ENCODE measurements at places on chromosomes 13 and 19.

DNA sequence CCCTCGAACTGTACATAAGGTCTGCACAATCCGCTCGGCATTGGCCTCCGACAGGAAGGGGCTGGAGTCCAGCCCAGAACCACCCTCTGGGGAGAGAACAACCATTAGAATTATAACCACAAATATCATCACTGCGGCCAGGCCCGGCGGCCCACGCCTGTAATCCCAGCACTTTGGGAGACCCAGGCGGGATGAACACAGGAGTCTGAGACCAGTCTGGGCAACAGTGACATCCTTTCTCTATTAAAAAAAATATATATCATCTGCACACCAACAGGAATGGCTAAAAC is 11.4 kb downstream of the COQ8B start:
- DNase-seq = no peak

- no peak for DNase-seq
Measured at GRCh38 chr19:3576696-3577443, 4.1 kb downstream of the HMG20B start.

- peak; percentile 49 for DNase-seq
Measured at GRCh38 chr13:30978981-30979956, 46.8 kb downstream of the TEX26 start.

DNA sequence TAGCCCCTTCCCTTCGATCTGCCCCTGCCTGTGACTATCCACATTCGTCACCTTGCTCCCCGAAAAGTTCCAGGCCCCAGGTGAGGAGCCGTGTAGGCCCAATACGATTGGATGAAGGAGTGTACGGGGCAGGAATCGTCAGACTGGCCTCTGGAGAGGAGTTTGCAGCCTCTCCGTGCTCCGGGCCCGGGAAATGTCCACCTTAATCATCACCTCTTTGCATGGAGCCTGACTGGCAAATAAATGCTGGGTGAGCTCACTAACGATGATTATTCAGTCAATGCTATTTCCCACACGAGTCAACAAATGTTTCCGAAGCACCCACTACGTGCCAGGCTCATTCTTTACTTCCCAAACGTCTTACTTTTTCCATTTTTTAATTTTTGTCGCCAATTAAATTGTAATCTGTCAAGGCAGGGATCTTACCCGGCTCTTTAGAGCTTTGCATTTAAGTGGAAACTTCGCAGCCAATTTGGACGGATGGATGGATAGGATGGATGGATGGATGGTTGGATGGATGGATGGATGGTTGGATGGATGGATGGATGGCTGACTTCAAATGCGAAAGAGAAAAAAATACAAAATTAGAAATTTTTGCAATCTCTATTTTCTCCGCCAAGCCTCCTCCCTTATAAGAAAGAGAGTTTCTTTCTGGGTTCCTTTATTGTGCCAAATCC is 45.8 kb downstream of the TGDS start:
- DNase-seq = no peak

DNA sequence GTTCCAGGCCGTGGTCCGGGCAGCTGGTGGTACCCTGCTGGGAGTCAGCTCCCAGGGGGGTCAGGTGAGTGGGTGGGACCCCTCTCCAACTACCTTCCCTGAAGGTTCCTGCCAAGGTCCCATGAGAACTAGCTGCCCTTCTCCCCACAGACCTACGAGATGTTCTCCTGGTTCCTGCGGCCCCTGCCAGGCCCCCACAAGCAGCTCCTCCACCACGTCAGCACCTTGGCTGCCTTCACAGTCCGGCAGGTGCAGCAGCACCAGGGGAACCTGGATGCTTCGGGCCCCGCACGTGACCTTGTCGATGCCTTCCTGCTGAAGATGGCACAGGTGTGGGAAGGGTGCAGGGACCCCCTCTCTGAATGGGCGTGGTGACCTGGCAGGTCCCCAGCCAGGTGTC is 5.5 kb downstream of the CYP2S1 start:
- DNase-seq = no peak

DNA sequence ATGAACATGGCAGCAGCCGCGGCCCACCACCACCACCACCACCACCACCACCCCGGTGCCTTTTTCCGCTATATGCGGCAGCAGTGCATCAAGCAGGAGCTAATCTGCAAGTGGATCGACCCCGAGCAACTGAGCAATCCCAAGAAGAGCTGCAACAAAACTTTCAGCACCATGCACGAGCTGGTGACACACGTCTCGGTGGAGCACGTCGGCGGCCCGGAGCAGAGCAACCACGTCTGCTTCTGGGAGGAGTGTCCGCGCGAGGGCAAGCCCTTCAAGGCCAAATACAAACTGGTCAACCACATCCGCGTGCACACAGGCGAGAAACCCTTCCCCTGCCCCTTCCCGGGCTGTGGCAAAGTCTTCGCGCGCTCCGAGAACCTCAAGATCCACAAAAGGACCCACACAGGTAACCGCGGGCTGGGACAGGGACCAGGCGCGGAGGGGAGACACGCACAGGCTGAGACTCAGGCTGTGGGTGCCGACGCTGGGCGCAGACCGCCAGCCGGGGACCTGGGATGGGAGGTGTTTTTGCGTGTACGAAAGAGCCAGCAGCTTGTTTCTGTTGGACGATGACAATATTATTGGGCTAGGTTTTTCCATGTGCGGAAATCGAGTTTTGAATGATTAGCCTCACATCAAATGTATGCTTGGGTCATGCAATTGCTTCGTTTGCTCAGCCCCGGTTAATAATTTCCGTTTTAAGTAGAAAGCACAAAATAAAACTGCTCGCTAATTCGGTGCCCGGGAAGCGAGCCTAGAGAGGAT is 1.3 kb downstream of the ZIC2 start:
- peak; percentile 45 for DNase-seq

DNA sequence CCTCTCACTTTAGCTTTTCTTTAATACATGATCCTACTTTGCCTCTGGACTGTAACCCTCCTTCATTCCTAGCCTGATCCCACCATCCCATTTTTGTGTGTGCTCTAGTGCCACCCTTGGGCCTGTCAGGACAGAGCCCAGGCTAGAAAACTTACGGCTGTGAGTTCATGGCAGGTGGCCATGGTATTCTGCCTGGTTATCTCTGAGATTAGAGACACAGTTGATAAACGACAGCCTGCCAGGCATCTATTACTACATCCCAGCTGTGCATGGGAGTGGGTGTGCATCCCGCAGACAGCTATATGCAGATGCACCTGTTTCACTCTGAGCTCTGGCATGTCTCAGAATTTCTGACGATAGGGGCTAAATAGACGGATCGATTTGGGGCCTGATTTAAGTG is 110.9 kb downstream of the HS6ST3 start:
- no peak for DNase-seq

DNA sequence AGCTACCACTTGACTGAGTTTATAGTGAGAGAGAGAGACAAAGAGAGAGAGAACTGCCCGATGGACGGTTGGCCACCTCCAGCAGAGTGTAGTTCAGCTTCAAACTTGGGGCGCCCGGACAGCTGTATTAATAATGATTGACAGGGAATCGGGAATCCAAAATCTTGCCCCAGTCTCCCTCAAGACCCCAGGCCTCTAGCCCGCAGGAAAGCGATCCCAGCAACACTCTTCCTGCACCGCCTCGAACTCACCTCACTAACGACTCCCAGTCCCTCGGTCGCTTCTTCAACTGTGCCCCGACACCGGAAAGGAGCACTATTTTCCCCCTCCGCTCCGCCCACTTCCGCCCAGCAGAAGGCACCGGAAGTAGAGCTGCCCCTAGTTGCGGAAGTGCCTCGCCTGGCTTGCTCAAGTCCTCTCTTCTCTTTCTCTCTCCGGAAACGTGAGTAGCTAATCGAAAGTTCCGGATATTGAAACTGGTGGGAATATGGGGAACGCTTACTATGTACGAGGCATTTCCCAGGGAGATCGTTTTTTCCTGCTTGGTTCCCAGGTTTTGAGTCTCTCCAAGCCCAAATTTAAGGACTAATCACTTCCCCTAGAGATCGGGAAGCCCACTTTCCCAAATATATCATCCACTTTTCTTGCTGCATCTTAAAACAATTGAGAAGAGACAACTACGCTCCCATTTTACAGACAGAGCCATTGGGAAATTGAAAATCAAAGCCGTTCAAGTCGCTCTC is at the start of gene NOSIP:
NOSIP (minus strand) TSS at position 293 of the 743 bp plus-strand sequence. CDS start 19,865 bp downstream, outside the sequence.
- peak; percentile 96 for DNase-seq

- no peak for DNase-seq
Measured at GRCh38 chr19:39327363-39328045, 6.8 kb upstream of the LRFN1 start.

- DNase-seq = peak; percentile 31
Measured at GRCh38 chr19:32646556-32646955, 28.4 kb downstream of the ANKRD27 start.

DNA sequence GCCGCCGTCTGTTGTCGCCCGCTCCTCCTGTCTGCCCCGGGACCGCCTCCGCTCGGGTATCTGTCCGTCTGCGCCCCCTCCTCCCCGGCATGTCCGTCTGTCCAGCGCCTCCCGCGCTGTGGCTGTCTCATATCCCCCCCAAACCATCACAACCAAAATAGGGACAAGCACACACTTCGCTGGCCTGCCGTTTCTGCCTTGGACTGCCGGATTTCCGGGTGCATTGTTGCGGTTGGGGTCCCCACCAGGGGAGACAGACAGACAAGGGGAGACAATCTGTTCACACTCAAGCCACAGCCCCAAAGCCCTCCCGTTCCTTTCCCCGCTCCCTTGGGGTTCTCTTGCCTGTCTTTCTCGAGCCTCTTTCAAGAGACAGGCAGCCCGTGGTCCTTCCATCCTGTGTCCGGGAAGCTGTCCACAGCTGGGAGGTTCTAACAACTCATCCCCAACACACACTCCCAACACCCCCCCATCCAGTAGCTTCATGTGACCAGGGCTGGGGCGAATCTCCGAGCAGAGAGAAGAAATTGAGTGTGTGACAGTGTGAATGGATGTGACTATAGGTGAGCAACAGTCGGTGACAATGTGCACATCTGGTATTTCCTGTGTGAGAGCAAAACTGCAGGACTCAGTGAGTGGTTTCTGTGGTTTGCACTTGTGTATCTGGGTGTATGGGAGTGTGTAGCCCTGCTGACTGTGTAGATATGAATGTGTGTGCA is 16.5 kb upstream of the FOSB start:
- peak; percentile 66 for DNase-seq

DNA sequence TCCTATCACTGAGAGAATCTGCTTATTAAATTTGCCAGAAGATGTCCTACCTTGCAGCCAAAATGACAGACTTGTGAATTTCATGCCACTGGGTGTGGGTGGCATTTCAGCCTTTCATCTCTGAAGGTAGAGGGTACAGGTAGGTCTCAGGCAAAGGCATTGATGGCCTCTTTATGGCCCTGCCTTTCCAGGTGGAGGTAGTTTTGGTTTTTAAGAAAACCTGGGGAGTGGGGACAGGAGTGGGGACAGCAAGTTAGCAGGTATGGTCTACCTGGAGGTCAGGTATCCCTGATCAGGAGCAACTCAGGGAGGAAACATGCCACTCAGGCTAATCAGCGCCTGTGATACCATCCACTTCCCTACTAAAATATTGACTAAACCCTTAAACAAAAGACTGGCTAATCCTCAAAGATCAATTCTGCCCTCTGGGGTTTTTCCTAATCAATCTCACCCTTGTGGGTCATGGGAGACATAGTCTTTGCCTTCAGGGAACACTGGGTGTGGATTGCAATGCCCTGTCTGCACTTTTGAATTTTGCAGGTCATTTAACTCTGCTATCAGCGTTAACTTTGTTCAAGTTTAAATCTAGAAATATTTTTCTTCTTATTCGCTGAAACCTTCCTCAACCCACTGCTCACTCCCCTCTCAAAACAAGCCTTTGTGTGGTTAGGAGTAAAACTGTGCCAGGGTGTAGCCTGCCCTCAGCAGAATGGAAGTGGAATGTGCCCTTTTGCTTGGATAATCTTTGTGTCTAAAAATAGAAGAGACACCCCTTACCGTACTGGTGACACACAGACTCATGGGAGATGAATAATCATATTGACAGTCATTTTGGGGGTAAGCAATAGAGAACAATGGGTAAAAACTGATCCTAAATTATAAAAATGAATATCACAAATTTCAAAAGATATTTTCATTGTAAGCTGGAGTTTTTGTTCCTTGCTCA is 233.7 kb downstream of the COG6 start:
- DNase-seq = no peak

DNA sequence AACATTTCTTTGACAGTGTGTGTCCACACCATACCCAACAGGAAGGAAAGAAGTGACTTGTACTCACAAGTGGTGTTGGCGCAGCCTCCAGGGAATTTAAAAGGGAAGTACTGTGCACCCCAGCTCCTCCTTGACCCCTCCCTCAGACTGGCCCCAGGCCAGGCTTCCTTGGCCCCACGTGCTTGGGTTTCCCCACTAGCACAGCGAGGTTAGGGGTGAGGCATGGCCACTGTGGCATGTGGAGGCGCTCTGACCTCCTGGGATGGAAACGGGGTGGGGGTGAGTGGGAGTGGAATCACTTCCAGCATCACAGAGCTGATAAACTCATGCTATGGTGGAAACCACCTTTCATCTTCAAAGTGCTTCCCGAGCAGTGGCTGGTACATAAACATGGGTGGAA is 168.6 kb downstream of the ZNF536 start:
- DNase-seq = no peak

- no peak for DNase-seq
Measured at GRCh38 chr19:55400281-55401087, 7.1 kb downstream of the UBE2S start.

DNA sequence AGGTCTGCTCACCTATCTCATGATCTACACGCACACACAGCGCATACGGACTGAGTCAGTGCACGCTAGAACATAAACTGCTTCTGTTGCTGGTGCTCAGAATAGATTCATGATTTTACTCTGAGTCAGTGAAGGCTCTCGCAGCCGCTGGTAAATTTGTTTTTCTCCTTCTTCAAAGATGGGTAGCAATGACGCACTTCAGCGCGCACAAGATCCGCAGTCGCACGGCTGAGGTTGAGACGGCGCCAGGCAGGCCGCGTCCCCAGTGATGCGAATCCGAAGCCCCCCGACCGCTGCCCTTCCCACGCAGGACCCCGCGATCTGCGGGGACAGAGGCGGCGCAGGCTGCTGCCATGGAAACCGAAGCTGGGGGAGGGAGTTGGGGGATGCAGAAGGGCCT is 103.7 kb upstream of the USP29 start:
- no peak for DNase-seq

DNA sequence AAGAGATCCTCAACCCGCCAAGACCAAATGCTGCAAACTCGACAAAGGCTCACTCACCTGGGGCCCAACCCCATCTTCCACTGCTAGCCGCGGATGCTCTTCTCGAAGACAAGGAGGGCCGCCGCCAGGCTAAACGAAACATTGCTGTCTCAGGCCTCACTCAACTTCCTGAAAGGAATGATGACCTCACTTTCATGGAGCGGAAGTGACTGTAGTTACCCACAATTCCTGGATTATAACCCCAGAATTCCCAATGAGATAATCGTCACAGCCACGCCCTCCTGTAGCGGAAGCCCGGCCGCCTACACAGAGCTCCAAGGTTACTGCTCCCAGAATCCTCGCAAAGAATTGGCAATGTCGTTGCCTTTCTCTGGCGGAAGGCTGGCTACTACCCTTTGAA is 10.5 kb upstream of the ZNF112 start:
- no peak for DNase-seq

- no peak for DNase-seq
Measured at GRCh38 chr19:41189425-41190065, 3.5 kb upstream of the CYP2S1 start.

- DNase-seq = no peak
Measured at GRCh38 chr13:102538938-102539337, 57.8 kb upstream of the TPP2 start.

Measured in activated T-cell treated with anti-CD3 and anti-CD28 coated beads, Interleukin-2, amount 50 U/mL, for 48 hours (primary cell).